Activated CD8-positive, alpha-beta T cell treated with anti-CD3 and anti-CD28 coated beads for 36 hours (primary cell): ENCODE measurements at places on chromosomes 6 and 20.

GRCh38 chr20:12623870-12624269 is 384.9 kb upstream of the SPTLC3 start:
- no peak for DNase-seq

DNA sequence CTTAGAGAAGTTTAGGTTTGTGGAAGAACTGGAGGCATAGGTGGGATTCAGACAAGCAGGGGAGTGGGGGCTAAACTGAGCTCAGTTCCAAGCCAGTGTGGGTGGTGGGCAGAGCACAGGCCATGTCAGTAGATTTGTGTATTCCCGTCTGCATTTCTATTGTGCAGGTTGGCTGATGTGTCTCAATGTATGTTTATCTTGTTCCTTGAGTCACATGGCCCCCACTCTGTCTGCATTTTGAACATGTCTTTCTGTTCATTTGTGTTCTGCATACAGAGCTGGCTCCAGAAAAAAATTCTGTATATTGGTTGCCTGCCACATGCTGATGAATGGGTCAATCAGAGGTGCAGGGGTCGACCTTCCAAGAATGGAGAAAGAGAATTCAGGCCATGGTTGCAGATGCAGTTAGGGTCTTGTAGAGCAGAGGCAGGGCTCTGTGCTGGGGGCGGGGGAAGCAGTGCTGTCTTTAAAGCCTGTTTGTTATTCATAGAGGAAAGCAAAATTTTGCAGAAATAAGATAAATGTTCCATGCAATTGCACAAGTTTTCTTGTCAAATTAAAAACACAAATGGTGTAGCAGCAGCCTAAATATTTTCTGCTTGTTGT is 166.7 kb downstream of the CDH26 start:
- DNase-seq: no peak

GRCh38 chr6:162442687-162443086 is 284.9 kb downstream of the PRKN start:
- no peak for DNase-seq

GRCh38 chr20:47989957-47990356 is 204.7 kb upstream of the SULF2 start:
- DNase-seq: no peak

DNA sequence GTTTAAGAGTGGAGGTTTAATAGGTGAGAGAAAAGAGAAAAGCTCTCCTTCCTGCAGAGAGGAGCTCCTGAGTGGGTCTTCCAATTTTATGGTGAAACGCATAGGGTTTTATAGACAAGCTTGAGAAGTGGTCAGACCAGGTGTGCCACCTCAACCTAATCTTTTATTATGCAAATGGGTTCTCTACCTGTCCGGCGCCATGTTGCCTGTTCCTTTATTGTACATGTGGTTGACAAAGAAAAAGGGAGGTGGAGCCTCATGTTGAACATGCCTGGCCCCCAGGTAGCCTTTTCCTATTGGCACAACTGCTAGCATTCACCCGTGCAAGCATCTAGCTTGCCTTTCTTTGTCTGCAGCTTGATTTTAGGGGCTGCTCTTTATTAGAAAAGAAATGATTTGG is 115.9 kb upstream of the F13A1 start:
- DNase-seq: no peak

- DNase-seq: no peak
Observed at GRCh38 chr6:37438930-37439329, 5.9 kb downstream of the CMTR1 start.

- peak; percentile 58 for DNase-seq
Observed at GRCh38 chr20:25584905-25585704, at the start of gene NINL. TSS of gene NINL (minus strand) at chr20:25585531. CDS start at chr20:25526587, 58,944 bp downstream.

- DNase-seq: no peak
Observed at GRCh38 chr20:58668901-58669286, 17.8 kb downstream of the STX16 start.

DNA sequence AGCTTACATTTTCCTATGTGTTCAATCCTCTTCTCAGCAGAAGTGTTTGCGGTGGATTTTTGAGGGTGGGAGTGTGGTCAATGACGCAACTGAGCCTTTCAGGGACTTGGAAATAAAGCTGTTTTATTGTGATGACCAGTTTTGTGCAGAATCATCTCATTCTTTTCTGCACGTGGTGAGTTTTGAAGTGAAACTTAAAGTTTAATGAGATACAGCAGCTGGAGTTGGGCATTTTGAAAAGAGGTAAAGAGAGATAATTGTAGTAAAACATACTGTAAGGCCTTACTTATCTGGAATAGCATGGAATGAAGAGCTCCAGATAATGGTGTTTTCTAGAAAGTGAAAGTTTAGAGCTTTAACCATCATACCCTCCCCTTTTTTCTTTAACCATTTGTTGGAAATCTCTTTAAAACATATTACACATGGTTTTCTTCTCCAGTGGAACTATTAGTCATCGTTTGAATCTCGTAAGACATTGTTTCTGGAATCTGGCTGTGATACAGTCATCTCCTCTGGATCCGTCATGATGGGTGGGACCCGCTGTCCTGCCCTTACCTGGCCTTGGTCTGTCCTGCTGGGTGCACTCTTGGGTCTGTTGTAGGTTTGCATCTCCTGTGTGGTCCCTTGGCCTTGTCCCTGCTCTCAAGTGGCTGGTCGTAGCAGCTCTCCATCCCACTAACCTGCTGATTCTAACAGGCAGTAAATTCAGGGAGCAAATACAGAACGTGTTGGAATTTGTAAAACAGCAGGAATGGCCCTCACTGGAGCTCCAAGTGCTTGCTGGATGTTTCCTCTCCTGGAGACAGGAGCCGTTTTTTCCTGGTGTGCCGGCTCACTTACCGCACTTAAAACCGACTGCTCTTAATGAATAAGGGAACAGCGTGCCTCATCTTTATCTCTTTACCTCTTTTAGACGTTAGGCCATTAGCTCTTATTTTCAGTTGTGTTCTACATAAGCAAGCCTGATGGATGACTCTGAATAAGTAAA is 29.8 kb downstream of the UST start:
- no peak for DNase-seq

DNA sequence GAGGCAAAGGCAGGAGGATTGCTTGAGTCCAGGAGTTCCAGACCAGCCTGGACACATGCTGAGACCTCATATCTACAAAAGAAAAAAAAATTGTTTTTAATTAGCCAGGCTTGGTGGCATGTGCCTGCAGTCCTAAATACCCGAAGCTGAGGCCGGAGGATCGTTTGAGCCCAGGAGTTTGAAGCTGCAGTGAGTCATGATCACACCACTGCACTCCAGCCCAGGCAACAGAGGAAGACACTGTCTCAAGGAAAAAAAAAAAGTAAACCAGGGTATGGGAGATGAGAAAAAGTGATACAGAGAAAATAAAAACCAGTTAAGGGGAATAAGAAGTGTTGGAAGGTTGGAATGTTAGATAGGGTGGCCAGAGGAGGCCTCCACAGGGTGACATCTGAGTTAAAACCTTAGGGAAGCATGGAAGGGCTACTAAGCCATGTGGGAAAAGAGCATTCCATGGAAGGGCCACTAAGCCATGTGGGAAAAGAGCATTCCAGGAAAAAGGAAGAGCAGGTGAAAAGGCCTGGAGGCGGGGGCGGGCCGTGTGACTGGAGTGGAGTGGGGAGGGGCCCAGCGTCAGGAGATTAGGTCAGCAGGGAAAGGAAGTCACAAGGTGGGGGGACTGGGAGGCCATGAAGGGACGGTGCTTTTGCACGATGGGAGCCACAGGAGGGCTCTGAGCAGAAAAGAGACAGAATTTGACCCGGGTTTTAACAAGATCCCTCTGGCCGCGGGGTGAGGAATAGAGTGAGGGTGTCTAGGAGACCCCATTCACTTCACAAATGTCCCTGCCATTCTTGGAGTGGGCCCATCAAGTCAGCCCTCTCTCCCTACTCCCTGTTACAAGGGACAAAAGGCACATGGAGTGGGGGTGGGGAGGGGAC is 18.3 kb downstream of the CPNE5 start:
- DNase-seq: no peak

- no peak for DNase-seq
Observed at GRCh38 chr20:3647473-3647872, 15.7 kb downstream of the GFRA4 start.

DNA sequence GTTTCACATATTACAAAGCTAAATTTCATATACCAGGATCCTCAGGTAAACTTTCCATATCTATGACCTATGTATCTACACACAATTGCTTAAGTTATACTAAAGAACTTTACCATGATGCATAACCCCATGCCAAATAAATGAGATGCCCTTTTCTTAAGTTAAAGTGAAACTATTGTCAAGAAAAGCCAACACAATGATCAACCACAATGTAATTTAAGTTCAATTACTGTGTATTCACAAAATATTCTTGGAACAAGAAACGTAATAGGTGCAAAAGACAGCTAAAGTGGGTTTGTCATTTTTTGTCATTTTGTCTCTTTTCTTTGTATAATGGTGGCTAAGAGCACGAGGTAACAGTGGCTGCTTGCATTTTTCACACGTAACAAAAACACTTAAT is 158.0 kb upstream of the SHLD1 start:
- no peak for DNase-seq

GRCh38 chr6:154491567-154492470 is 18.7 kb downstream of the CNKSR3 start:
- no peak for DNase-seq

DNA sequence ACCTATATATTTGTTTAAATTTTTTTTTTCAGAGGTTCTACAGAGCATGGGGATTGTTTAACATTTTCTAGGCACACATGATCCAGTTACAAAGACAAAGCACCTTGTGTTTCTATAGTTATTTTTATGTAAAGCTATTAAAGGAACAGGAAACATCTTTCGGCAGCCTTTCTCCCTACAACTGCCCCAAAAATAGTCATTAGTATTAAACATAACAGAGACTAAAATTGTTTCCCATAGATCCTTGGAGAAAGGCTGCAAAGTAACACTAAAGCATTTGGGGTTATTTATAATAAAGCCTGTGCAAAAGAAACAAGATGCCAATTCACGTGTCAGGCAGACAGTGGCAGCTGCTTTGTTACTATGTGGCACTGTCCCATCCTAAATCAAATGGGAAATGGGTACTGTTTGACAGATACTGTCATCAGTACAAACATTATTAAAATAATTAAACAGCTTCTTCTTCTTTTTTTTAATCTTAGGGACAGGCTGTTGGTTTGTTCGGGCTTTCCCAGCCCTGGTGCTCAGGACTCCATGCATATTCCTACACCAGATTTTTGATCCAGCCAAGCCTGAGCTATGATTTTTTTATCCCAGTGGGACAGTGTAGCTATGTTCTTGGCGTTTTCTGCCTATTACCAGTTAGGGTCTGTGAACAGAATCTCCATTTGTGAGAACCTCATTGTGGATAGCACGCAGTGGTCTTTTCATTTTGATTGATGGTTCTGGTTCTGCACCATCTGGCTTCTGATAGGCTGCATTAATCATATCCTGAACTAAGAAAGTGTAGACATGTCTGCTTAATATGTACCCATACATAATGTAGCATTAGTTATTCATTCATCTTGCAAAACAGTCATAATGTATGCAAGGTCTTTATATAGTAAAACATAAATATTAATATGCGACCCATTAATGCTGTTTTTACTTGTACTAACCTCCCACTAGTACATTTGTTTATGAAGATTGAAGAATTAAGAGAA is 460.4 kb upstream of the SOX4 start:
- no peak for DNase-seq

- no peak for DNase-seq
Observed at GRCh38 chr6:157065366-157065765, 258.0 kb downstream of the TMEM242 start.

DNA sequence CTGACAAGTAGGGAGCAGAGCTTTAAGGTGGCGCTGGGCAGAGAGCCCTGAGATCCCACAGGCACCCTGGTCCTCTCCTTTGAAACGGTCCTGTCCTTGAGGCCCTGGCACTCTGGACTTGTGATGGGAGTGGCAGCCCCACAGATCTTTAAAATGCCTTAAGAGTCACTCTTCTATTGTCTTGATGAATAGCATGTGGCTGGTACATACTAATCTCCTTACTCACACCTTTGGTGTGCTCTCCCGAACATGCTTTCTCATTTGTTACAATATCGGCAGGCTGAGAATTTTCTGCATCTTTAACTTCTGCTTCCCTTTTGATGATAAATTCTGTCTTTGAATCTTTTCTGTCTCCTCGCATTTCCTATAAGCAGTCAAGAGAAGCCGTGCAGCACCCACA is 333.8 kb downstream of the TFAP2A start:
- no peak for DNase-seq

DNA sequence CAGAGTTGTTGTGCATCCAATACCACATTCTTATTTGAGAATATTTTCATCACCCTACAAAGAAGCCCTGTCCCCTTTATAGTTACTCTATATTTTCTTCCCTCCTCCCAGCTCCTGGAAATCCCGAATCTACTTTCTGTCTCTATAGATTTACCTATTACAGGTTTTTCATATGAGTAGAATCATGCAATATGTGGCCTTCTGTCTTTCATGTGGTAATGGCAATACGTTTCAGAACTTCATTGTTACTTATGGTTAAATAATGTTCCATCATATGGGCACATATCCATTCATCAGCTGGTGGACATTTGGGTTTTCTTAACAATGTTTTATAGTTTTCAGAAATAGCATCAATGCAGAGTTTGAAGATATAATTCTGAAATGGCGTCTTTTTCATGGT is 17.1 kb downstream of the GINS1 start:
- DNase-seq: no peak

- no peak for DNase-seq
Observed at GRCh38 chr20:31576751-31577150, 28.3 kb upstream of the ID1 start.

- no peak for DNase-seq
Observed at GRCh38 chr6:90364286-90364685, 67.6 kb upstream of the BACH2 start.

GRCh38 chr6:131164506-131164905 is 29.2 kb downstream of the AKAP7 start:
- DNase-seq: no peak

GRCh38 chr6:1619673-1620503 is 10.2 kb downstream of the FOXC1 start:
- DNase-seq: peak; percentile 39

GRCh38 chr6:93433592-93433991 is 14.2 kb upstream of the EPHA7 start:
- DNase-seq: no peak

DNA sequence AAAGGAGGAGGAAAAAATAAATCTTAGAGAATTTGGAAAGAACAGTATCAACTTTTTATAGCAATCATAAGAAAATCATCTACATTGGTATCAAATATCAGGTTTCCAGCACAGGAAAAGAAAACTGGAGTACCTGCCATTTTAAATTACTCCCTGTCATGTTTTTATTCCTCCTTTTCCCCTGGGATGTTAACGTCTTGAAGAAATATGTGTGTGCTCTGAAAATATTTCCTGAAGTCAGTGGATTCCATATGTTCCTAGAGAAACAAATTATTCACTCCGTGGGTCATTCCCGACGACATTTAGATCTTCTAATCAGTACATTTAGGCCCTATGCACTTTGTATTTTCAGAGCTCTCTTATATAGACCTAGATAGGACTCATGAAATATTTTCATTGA is 42.0 kb upstream of the RSPO3 start:
- no peak for DNase-seq

DNA sequence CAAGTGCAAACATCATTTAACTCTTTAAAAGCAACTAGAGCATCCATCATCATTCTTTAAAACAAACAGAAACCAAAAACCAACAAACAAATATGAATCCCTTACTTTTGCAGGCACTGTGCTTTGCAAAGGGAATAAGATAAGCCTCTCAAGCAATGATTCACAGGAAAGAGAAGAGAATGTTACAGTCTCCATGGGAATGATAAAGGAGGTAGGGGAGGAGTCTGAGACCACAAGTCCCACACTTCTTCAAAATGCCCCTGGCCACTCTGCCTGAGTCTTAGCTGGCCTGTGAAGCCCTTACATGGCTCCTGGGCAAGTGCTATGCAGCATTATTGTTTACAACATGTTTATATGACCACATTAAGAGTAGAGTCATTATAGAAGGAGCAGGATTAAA is 257.7 kb upstream of the MARCKS start:
- no peak for DNase-seq

- DNase-seq: no peak
Observed at GRCh38 chr6:2116496-2116895, 128.9 kb downstream of the GMDS start.
